Stimulated activated naive CD4-positive, alpha-beta T cell treated with Interleukin-2 at 50 U/mL for 16 hours (primary cell): ENCODE measurements at places on chromosomes 4 and X.

GRCh38 chr4:71261001-71261400, 77.8 kb upstream of the SLC4A4 start:
- no peak for DNase-seq

DNA sequence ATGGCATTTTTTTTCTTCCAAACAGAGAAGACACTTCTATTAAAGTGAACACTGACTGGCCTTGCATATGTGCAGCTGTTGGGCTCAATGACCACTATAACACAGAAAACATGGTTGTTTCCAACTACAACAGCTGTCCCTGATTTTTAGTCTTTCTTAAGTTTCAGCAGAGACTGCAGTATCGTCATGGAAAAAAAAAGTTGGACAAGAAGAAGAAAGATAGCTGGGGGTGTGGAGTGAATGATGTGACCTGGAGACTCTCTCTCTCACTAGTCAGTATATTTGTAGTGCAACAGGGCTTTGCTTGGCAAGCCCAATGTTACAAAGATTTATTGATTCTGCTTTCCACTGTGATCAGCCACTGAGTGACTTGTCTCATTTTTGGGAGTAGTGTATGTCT, 29.5 kb upstream of the C4orf54 start:
- no peak for DNase-seq

- DNase-seq = no peak
These were observed 297.4 kb downstream of the ANKRD50 start for GRCh38 chr4:124415146-124415545.

DNA sequence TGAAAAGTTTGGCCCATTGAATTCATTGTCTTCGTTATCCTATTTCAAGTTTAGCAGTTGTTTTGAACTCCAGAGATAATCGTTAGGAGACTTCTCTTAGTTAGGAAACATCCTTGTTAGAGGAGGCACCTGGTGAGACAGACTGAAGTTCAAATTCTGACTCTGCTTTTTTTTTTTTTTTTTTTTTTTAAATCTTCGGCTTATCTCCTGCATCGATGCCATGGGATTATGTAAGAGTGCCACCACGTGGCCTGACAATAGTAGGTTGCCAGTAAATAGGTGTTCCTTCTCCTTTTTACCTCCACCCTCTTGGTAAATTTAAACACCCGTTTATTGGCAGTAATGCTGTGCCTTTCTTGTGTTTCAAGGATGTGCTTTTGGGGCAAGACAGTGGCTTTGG, 149.3 kb downstream of the SOWAHB start:
- no peak for DNase-seq

- no peak for DNase-seq
These were observed 1584.3 kb downstream of the STIM2 start for GRCh38 chr4:28444886-28445496.

DNA sequence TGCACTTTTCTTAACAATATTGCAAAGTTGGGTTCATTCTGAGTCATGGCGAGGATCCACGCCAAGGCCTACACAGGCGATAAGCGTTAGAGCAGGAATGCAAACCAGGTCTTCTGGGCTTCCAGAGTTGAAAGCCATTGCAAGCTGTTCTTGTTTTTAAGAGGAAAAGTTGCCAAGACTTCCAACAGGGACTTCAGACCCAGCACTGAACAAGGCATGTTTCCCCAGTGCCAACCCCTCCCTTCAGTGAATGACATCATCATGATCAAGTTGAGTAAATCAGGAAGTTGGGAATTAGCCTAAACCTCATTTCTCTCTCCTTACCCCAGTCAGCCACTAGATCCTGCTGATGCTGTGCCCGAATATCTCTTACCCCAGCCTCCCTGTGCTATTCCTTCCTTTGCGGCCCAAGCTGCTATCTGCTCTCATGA, 355.1 kb downstream of the HS3ST1 start:
- no peak for DNase-seq

DNA sequence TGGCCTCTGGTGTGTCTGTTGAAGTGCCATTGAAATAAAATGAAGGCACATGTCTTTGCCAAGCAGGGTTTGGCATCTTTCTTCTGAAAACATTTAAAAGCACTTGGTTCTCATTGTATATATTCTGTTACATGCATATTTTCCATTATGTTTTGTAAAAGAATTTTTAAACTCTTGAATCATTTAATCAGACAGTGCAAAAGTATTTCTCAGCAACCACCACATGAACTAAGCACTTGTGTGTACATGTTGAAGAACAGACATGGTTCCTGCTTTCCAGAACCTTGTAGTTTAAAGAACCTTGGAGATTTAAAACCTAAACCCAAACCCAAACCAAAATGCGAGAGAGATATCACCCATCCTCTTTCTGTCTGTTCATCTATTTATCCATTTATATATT, 220.3 kb upstream of the GIMD1 start:
- no peak for DNase-seq

GRCh38 chr4:80065601-80066000, 7.4 kb downstream of the ANTXR2 start:
- no peak for DNase-seq

- DNase-seq = no peak
These were observed 22.8 kb upstream of the CENPVL3 start for GRCh38 chrX:51641421-51642021.

GRCh38 chr4:70449220-70449619, 22.8 kb upstream of the MUC7 start:
- DNase-seq = no peak

DNA sequence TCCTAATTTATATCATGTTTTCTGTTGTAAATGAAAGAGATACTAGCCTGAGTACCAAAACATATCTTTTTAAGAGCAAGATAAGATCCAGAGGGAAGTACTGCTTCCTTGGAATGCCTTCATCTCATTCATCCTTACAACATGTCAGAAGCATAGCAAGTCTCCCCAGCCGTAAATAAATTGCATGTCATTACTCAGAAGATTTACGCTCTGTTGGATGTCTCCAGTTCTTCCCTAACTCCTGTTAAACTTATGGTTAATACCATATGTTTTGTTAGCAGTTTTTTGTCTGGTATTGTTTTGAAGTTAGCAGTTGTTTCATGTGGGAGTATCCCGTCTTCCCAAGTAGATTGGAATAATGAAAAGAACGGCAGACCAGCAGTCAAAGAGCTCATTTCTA, 7.5 kb upstream of the GPC3 start:
- DNase-seq = no peak

DNA sequence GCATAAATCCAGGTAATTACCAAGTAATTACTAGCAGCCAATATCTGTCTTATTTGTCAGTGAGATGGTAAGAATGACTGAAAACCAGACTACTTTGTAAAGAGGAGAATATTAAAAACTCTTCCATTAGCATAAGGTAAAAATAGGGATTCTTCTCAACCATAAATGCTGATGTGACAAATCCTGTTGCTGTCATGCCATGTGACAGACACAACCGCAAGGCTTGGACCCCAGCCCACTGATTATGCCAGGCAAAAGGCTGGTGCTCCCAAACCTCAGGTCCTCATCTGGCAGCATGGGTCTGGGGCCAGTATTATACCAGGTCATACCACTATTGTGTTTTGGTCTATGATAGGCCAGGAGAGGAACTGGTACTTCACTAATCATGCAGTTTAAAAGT, 181.1 kb downstream of the ADAMTS3 start:
- DNase-seq = no peak

GRCh38 chr4:151691639-151692442, 69.0 kb downstream of the GATB start:
- no peak for DNase-seq

DNA sequence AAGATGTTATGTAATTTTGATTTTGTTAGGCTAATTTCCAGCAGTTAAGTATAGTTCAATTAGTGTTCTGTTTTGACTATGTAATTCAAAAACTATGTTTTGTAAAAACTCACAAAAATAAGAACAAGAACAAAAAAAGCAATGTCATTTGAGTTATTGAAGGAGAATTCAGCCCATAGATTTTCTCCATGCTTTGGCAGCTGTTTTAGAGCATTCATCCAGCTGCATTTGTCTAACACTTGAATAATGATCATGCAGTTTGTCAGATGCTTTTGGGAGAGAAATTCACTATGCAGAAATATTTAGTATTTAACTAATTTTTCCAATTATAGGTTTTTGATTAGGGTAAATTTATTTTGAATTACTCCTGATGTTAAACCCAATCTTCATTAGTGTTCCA, 14.2 kb downstream of the CPE start:
- DNase-seq = no peak

GRCh38 chr4:10784621-10785020, 100.1 kb upstream of the CLNK start:
- no peak for DNase-seq

DNA sequence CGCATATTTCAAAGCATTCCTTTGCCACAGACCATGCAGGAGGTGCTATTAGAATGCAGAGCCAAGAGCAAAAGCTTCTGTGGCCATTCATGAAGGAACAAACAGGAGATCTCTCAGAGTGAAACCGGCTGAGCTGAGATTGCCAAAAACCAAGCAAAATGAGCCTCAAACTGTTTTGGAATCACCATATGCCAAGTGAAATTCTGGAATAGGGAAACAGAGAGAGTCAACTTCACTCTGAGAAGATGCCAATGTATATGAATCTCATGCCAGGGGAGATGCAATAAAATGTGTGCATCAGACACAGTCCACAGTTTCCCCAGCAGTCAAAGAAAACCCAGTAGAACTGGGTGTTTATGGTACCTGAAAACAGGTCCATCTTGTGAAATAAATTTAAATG, 42.3 kb downstream of the SRPX start:
- DNase-seq = no peak

DNA sequence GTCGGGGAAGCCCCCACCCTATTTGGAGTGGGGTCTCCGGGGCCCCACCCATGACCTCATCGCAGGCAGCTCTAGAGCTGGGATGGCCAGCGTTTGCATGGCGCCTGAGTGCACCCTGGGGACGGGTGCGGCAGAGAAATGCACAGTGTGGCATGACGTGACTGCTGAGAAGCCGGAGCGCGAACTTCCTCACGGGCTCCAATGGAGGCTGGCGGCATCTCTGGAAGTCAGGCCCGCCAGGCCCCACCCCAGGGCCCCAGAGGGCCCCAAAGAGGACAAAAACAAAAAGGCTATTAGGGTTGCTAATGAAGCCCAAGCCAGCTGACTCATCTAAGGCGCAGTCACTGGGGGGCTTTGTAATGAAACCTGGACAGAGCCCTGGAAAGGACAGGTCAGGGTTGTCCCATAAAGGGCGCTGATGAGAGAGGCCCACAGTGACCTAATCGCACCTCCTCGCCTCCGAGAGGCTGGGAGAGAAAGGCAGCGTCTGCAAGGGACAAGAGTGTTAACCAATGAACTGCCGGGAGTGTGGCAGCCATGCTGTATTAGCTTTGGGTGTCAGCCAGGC, 86.0 kb upstream of the C1QTNF7 start:
- DNase-seq = no peak
